ENCODE measurements at places on chromosomes 7 and 10. TPM values are rescaled to one million over a fixed set of nuclear protein-coding genes. Genes with fewer than 3 reads are reported as not detected.

DNA sequence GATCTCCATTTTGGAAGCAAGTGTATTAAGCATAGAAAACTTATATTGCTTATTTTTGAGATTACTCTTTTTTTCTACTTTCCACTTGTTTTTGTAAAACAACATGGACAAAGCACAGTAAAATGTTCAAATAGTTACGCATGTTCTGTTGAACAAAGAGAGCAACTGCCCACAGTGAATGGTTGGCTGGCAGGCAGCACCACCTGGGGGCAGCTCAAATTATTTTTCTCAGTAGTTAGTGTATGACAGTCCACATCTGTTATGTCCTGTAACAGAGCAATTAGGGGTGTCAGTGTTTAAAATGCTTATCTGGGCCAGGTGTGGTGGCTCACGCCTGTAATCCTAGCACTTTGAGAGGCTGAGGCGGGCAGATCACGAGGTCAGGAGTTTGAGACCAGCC lies 46.1 kb upstream of the CACUL1 start:
- no peak for DNase-seq

DNA sequence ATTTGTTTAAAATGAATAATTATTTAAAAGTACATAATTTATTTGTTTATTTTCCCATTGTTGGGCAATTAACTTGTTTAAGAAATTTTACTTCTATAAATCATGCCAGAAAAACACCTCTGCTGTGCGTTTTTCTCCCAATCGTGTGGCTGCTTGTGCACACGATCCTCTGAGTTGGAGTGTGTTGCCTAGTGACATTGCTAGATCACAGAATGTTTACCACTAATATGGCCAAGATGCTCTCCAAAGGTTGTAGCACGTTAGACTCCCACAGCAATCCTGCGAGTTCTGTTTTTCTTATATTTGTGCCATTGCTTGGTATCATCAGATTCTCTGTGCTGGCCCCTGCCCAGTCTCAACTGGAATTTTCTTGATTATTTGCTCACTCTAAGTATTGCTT lies 207.1 kb upstream of the ADCY1 start:
- DNase-seq: no peak

GRCh38 chr10:105759669-105760068 lies 1118.6 kb downstream of the SORCS3 start:
- no peak for DNase-seq

PAPOLB gene
- not detected for total RNA-seq

DNA sequence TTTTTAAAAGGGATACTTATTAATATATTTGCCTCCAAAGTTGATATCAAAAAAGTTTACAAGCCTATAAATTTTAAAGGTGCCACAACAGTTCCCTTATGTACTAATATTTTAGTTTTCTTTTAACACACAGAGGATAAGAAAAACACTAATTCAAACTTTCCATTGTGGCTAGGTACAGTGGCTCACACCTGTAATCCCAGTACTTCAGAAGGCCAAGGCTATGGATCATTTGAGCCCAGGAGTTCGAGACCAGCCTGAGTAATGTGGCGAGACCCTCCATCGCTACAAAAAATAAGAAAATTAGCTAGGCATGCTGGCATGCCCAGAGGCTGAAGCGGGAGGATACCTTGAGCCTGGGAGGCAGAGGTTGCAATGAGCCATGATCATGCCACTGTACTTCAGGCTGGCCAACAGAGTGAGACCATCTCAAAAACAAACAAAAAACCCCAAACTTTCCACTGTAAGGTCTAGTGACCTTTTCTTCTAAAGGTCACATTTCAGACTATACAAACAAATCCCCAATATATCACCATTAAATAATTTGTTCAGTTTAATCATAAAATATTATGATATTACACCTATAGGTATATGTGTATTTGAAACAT lies 107.5 kb downstream of the HBP1 start:
- no peak for DNase-seq

GRCh38 chr10:104908581-104908980 lies 267.5 kb downstream of the SORCS3 start:
- DNase-seq: no peak

DNA sequence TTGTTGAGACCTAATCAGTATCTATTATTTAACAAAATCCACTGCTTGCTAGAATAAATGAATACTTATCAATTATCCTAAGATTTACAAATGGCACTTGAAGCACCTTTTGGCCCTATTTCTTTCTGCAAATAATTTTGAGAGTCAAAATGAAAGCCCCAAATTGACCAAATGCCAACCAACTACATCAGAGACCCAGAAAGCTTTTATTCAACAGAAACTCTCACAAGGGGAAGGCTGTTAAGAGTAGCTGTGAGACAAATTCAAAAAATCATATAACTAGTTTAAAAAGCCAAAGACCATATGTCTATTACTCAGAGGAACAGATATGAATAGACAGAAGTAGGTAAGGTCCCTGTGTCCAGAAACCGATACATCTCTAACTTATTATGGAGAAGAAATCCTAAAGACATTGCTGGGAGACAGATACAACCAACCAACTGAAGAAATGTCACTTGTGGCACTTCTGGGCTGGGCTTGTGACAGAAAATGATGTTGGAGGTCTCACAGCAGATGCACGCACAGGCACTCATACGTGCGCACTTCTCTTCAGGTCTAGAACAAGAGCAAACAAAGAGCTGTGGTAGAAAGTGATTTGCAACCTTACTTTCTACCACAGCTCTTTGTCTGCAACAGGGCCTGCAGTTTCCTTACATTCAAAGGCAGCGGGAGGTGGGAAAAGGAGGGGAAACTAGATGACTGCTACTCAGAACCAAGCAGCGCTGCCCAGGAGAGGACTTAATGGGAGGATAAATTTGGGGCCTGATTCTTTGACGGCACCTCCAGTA lies 58.6 kb upstream of the KCNIP2 start:
- DNase-seq: no peak

GRCh38 chr7:14837216-14837615 lies 65.3 kb downstream of the DGKB start:
- DNase-seq: no peak

MRLN gene
- not detected for total RNA-seq

DNA sequence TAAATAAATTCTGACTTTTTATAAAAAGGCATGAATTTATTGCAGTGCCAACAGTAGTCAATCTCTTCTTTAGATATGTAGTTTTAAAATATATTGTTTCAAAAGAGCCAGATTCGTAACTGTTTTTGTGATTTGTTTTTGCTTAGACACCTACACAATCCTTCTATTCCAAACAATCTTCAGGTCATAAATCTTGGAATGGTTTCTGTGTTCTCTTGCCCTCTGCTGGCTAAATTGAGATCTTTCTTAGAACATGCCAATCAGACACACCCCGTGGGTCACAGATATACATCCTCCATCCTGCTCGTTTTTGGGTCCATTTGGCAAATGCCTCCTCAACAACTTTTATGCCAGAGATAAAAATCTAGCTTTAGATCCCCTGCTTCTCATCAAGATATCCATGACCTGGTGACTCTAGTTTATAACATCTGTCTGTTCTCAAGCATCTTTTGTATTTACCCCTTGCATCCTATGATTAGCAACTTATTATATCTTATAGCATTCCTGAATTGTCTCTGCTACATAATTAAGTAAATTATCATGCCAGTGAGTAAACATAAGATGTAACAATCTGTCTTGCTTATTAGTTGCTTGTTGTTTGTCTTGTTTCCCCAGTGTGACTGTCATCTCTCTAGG lies 35.3 kb upstream of the IFRD1 start:
- DNase-seq: no peak

DNA sequence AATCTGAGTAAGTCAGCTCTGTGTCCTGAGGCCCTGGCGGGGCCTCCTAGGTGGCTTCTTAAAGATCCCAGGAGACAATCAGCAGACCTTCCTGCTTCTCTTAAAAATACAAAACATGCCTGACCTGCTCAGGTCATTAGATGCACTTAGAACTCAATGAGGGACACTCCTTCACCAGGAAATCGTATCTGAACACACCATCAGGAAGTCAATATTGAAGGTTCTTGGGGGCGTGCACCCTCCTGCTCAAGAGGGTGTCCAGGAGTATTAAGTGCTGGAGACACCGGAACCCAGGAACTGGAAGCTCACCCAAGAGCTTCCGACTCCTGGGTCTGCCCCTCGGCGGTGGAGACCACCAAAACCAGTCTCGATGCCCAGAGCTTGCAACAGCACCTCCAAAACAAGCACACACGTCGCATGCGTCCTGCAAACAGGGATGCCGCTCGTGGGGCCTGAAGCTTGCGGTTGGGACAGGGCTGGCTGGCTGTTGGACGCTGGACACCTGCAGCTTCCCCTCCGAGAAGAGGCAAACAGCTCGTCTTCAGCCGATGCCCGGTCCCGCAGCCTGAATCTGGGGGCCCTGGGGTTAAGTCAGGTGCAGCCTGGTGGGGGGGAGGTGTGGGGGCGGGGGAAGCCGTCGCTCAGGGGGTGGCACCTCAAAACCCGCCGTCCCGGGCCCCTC lies 803 bp downstream of the RAPGEF5 start:
- DNase-seq: no peak

NRCAM gene
- total RNA-seq: 0.09 TPM

- DNase-seq: peak; percentile 14
Measured at GRCh38 chr7:158077934-158078910, 509.4 kb downstream of the PTPRN2 start.

CLCN1 gene
- total RNA-seq: 0.12 TPM

PTF1A gene
- total RNA-seq: not detected

DNA sequence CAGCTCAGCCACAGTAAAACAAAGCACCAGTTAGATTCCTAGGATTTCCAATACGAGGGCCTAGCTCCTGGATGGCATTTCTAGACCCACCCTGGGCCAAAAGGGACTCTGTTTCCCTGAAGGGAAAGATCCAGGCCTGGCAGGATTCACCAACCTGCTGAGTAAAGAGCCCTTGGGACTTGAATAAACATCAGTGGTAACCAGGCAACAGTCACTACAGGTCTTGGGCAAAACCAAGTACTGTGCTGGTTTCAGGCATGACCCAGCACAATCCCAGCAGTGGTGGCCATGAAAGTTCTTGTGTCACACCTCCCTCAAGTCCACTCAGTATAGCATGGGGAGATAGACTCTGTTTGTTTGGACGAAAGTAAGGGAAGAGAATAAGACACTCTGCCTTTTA lies 31.0 kb upstream of the STARD3NL start:
- no peak for DNase-seq

ZCCHC24 gene
- total RNA-seq: 0.74 TPM

TEX47 gene
- total RNA-seq: not detected

GRCh38 chr7:1557006-1557405 lies 1.0 kb upstream of the TMEM184A start:
- no peak for DNase-seq

DNA sequence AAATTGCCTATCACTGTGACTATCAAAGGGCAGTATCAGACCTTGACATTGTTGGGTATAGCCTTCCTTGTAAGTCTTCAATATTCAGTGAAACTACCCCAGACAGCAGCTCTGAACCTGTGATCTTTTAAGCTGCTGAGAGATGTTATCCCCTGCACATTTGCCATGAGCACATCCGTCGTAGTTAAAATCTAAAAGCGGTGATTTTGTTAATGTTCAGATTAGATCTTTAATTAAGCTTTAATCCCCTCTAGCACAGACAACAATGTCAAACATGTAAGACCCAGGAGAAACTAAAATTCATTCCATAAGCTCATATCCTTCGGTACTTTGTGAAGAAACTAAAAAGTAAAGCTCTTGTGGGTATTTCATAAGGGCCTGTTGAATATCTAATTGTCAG lies 105.8 kb downstream of the MALRD1 start:
- DNase-seq: no peak

GRCh38 chr10:19921300-19922140 lies 105.3 kb downstream of the PLXDC2 start:
- no peak for DNase-seq

DNA sequence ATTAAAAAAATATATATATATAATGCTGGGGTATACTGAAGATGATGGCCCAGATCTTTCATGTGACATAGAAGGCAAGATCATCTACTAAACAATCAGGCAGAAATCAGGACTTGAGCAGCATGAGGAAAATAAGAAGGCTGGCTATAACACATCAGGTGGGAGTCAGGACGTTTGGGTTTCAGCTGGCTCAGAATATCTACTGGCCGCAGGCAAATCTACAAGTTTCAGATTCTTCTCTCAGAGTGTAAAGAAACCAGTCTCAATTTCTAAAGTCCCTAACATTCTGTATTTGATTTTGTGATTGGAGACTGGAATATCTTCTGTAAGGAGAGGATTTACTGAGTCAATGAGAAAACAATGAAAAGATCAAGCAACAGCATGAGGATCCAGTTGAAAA lies 37.7 kb upstream of the FAM3C start:
- no peak for DNase-seq

AKR1D1 gene
- not detected for total RNA-seq

- DNase-seq: no peak
Measured at GRCh38 chr10:127987467-127988380, 80.8 kb downstream of the PTPRE start.

- DNase-seq: no peak
Measured at GRCh38 chr7:31857172-31857571, 170.2 kb downstream of the PPP1R17 start.

DNA sequence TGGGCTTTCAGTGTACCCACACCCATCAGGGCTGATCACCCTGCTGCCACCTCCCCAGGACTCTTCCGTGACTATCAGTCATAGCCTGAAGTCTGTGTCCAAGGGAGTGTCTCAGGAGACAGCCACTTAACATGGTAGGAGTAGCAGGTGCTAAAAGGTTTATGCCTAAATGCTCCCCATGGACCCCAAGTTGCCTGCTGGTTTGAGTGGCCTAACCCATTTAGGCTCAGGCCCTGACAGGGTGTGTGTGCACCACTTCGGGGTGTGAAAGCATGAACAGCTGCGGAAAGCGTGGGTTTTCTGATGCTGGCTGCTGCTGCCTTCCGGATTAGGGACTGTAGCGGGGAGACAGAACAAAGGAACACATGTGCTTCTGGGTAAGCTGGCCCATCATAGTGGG lies 93.2 kb upstream of the SAMD8 start:
- DNase-seq: no peak

GRCh38 chr10:97589479-97589878 lies at the start of gene C10orf62:
Gene C10orf62, plus strand, starts transcription at chr10:97589721. Its CDS starts 177 bp downstream, at chr10:97589898.
- DNase-seq: no peak

GRCh38 chr10:1119501-1119900 lies 63.3 kb downstream of the WDR37 start:
- no peak for DNase-seq

DHX32 gene
- total RNA-seq: 39.2 TPM

OR2A12 gene
- total RNA-seq: not detected

DNA sequence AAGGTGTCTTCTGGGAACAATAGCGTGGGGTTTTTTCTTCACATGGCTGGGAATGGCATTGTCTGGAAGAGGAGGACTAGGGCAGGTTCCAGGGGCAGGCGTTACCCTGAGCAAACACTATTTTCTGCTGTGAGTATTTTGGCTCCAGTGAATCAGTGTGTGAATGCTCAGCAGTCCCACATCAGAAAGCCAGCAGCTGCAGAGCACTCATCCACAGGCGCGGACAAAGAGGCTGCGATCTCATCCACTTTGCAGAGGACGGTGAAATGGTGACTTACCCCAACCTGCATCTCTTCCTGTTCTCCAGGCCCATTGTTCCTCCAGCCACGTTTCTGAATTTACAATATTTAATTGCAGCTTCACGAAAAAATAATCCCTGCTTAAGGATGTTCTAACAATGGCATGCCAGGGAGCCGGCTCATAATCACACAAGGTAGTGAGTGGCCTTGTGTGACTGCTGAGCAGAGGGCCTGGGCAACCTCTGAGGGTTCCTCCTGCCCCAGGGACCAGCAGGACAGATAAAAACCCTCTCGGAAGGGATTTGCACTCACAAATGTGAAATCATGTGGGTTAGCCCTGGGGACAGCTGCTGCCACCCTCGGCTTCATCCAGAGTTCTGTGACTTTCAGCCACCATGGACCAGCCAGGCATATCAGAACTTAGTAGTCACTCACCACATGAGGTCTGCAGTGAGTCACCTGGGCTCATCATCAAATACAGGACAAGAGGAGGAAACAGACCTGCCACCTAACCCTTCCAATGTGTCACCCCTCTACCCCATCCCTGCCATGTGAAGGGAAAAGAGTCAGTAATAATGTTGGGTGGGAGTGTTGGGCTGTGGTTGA lies 65.0 kb upstream of the EN2 start:
- DNase-seq: no peak

All from activated naive CD4-positive, alpha-beta T cell treated with anti-CD3 and anti-CD28 coated beads, Interleukin-2, amount 50 U/mL, for 72 hours (primary cell).